ENCODE measurements at places on chromosomes 2 and 18.

DNA sequence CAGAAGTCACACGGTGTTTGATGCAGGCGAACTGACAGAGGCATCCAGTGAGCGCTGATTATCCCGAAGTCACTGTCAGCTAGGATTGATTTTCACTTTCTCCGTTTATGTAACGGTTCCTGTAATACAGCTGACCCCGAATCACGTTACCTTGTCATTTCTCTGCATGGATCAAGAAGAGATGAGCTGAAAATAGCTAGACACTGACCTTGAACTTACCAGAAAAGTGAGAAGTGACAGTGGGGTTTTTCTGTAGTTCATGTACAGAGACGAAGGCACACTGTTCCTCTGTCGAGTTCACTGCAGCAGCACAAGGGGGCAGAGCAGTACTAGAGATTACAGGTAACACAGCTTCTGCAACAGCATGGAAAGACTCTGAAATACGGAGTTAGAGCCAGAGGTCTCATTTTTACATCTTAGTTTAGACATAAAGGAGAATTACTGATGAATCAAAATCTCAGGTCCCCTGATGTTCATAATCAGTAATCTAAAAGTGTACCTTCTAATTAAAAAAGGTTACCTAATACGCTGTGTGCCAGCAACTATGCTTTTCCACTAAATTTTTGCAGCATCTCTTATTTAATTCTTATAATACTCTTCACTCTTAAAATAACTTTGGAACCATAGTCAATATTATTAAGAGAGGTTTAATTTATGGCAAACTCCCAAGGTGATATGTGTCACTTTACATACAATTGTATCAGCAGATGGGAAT is 33.1 kb downstream of the ARHGAP15 start:
- DNase-seq: peak; percentile 14

GRCh38 chr2:185640588-185640987 is 98.0 kb upstream of the FSIP2 start:
- DNase-seq: no peak

DNA sequence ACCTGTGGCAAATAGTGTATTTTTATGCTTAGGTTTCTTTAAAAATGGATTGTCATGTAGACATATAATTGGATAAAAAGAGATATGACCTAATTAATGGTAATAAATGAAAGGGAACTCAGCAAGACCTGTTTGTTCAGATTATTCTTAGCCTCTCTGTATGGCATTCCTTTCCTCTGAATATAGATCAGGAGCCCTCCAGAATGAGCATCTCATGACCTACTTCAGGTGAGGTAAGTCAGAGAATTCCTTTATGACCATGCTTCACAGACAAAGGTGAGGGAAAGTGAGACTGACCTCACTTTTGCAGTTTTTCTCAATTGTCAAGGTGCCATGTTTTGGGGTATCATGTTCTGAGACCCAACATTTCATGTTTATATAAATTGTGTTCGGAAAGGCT is 1744.3 kb upstream of the PIK3C3 start:
- no peak for DNase-seq

- DNase-seq: no peak
Observed at GRCh38 chr18:24115628-24116027, 23.2 kb upstream of the CABYR start.

DNA sequence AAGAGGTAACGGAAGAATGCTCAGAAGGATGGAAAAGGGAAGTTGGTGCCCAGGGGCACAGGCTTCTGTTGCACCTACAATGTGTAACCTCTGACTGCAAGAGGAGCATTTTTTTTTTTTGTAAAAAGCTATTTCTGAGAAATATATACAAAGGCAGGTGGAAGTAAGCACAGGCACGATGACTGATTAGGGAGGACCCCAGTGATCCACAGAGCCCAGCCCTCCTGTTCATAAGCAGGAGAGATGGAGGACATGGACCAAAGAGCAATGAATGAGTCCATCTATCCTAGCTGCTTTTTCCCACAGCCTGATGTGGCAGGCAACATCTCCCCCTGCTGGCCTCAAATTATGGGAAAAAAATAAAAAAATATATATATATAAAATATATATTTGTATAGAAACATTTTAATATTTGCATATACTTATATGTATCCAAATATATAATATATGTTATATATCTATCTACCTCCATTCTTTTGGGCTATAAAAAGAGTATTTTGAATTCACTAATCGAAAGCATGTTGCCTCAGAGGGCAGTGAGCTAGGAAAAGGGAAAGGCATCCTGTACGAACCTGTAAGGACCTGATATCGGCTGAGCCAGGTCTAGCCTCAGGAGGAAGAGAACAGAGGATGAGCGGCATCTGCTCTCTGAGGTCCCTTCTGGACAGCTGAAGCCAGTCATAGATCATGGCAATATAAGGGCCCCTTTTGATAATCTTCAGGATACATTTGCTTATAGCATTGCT is 166.0 kb upstream of the STK17B start:
- no peak for DNase-seq

DNA sequence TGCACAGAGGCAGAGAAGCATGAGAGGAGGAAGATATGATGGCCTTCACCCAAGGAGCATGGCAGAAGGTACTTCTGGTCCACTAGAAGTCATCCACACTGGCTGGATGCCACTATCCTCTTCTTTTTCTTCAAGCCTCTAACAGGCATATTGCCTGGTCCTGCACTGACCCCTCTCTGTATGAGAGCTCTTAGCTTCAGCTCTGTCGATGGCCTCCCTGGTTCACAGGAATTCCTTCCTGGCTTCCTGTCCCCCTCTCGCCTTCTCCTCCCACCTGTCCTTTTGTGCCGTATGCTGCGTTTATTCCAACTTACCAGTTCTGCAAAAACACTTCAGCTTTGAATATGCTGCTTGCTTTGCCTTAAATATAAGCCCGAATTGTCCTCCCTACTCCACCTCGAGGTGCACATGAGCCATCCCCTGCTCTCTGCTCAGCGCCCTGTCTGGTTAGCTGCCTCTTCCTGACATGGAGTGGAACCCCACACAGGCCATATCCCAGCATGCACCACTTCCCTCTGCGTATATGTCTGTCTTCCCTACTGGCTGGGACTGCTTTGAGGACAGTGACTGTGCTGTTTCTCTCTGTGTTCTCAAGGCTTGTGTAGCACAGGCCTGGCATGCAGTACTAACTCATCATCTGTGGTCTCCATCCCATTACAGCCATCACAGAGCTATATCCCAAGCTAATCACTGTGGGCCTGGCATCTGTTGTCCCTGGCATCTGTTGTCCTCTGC is 474.9 kb downstream of the EIPR1 start:
- DNase-seq: no peak

DNA sequence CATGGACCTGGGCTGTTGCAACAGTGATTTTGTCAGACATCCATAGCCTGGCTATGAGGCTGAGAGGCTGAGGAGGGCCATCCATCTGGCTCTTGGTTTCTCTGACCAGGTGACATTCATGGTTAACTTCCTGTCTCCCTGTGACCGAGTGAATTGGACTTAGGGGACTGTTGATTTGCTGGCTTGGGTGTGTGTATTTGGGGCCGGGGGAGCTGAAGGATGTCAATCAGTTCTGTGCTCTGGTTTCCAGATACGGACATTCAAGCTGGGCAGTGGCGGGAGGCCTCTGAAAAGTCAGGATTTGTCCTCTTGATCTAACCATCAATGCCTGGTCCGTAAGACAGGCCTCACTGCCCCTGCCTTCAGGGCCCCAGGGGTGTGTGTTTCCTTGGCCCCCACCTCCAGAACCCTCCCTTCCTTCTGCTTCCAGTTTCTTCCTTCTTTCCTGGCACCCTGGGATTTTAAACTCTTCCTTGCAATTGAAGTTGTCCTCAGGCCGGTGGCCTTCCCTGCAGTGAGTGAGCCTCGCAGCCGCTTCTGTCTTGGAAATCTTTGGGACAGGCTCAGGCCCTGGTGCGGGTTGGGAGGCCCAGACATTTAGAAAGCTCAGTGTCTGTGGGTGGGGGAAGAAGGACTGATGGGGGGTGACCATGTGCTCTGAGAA is 54.7 kb upstream of the HAAO start:
- no peak for DNase-seq

DNA sequence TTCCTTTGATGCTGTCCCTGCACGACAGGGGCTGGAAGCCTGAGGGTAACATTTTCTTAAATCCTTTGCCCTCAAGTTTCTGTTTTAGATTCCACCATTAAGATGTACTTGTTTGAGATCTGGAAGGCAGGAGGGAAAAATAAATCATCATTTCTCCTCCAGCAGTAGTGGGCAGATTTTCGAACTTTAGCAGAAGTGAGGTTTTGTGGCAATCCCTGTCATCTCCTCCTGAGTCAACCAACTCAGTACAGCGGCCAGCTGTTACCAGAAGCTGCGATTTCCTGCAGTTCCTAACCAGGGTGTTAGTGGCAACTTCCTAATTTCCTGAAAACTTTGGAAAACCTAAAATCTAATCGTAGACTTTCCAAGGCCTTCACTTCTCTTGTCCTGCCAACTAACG is 517.2 kb upstream of the ACVR2A start:
- no peak for DNase-seq

- DNase-seq: no peak
Observed at GRCh38 chr2:175597286-175597685, 404.8 kb downstream of the LNPK start.

DNA sequence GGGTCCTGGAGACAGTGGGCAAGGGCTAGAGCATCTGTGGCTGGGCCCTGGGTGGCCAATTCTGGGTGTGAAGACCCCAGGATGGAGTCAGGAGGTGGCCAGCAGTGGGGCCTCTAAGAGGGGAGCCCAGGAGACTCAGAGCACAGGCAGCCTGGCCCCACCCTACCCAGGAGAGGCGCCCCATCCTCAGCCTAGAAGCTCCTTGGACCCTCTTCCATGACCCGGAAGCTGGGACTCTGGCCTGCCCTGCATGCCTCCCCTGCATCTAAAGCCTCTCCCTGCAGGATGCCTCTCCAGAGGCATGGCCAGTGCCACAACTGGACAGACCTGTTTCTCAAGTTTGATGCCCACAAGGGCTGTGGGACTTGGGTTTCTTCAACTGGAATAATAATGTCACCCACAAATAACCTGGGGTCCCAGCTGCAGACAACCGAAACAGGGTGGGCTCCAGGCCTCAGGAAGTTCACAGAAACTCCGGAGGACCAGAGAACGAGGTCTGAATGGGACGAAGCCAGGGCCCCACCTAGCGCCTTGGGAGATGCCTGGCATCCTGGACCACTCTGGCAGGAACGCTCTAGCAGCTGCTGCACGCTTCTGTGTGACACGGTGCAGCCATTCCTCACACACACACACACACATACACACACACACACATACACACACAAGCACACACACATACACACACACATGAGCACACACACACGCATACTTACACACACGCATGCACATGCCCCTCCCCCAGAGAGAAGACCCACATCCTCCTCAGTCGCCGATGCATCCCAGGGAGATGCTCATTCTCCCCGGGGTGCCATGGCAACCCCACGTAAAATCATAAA is 16.4 kb downstream of the KCNIP3 start:
- DNase-seq: no peak

GRCh38 chr18:69948919-69949537 is 1.4 kb upstream of the CD226 start:
- DNase-seq: no peak

DNA sequence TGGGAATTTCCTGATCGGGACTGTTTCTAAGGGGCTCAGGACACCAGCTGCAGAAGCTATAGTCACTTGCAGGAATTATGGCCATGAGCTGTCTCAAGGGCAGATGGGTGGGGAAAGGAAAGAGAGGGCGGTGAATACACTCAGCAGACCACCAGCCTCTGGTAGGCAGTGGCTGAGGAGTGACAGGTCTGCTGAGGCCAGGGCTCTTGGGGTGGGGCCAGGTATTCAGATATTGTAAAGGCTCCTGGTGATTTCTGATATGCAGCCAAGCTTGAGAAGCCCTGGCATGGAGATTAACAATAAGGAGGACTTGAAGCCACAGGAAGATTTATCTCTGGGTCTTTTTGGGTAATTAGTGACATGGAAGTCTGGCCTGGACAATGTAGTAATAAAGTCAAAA is 145.3 kb upstream of the AQP4 start:
- no peak for DNase-seq

DNA sequence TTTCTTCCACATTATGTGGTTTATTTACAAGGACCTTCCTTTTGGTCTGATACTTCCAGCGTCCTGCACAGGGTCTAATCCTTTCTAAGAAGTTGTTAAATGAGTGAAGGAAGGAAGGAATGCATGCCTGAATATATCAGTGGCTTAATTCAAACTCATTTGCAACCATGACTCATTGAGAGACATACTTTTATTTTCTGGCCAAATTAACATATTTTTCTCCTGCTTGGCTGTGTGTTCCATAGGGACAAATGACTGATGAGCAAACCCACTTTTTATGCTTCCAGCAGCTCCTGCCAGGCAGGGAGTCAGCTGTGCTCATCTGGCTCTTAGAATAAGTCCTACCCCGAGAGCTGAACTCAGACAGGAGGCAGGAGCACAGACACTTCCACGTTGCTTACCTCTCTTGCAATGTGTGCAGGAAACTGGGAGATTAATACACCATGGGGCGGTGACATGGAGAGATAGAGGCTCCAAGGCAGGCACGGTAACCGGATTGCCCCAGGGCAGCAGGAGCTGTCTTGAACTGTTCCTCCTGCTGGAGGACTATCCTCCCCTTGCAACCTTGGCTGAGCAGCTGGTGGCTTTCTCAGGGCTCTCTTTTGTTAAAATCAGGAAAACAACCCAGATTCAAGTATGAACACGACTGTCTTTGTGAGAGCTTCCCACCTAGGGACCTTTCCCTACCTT is 667.5 kb upstream of the HS6ST1 start:
- DNase-seq: no peak

DNA sequence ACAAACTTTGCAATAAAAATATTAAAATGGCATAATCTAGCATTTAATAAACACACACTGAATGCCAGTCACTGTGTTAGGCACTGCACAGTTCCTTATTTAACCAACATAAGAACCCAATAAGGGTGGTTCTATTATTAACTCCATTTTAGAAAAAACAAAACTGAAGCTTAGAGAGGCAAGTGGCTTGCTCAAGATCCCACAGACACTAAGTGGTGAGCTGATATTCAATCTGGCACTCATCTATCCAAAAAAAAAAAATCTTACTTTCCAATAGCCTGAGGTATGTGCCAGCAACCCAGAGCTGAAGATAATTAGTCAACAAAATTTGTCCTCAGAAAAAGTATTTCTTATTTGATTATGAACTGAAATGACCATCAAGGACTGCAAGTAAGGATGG is 799 bp downstream of the CYTIP start:
- no peak for DNase-seq

- no peak for DNase-seq
Observed at GRCh38 chr2:195535911-195536522, 121.0 kb upstream of the SLC39A10 start.

- no peak for DNase-seq
Observed at GRCh38 chr2:104678181-104678580, 175.7 kb upstream of the POU3F3 start.

DNA sequence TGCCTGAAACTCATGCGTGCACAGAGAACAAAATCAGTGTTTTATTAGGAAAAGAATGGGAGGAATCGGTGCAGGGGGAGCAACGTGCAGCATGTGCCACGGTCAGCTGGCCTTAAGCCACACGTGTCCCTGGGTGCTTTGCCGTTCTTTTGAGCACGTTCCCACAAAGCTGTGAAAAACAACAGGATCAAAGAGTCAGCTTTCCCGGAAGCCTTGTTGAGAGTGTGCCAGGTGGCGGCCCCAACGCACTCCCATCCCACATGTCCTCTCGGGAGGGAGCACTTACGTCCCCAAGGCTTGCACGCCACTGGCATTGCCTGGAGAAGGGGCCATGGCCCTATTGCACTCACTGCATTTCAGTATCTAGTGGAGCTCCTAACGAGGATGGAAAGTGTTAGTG is 511.2 kb downstream of the EIPR1 start:
- no peak for DNase-seq

GRCh38 chr2:212254339-212254738 is 284.3 kb downstream of the ERBB4 start:
- DNase-seq: no peak

Measured in effector CD8-positive, alpha-beta T cell (primary cell).